ENCODE measurements at places on chromosomes 2 and 18.

GRCh38 chr18:12318334-12318697 lies 10.3 kb downstream of the TUBB6 start:
- no peak for DNase-seq

GRCh38 chr2:34985474-34985873 lies 1370.1 kb upstream of the CRIM1 start:
- DNase-seq, result no peak

DNA sequence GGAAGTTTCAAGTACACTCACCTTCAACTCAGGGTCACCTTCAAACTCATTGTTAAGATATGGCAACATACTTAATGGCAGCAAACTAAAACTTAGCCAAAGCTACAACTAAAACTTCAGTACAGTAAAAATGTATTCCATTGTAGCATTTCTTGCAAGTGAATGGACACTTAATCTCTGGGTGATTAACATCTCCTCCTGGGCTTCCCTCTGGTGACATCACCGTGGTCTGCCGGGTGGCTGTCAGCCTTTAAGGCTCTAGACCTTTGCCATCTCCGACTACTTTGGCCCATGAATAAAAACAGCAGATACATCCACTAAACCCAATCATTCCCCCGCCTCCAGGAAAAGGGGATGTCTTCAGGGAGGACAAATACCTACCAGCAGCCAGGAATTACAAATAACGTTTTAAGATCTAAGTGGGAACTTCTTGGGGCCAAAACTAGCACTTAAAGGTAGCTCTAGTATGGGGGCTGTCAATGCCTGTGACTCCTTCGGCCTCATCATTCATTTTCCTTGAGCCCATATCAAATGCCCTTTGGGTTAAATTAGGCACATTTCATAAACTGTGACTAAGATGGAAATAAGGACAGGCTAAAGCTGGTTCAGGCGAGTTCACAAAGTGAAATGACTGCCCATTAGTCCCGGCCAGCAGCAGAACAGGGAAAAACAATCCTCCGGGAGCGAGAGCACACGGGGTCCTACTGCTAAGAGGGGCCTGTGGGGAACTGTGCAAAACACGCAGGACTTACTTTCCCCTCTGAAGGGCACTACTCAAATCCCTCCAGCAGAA lies 1.1 kb downstream of the TFCP2L1 start:
- DNase-seq, result no peak

GRCh38 chr2:72036173-72036545 lies 111.5 kb downstream of the CYP26B1 start:
- no peak for DNase-seq

DNA sequence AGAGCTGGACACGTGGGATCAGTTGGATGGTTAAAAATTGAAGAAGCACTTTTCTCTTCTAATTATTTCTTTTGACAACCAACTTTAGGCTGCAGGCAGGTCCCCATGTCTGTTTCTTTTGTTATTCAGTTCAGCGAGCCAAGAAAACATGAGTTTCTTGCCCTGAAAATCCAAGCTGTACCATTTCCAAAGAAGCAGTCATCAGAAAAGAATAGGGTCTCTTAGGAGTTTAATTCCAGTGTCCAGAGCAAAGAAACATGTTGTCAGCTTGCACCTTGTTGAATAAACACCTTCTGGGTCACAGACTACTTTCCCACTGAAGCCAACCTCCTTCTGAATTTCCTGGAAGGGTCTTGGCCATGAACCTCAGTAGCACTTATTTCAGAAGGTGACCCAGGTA lies 170.5 kb upstream of the COPS8 start:
- DNase-seq, result no peak

DNA sequence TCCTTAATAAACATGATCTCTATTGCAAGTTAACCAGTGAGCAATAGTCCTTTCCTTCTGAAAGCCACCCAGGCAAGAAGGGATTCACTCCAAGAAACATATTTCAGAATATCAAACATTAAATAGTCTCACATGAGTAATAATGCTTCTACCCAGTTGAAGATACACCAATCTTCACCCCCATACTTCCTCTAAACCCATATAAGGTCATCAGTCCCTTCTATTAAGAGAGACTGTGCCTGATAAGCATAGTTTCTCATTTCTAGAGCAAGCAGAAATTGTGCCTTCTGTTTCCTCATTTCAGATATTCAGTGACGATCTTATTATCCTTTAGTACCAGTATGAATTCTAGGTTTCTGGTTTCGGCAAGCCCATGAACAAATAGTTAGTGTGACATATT lies 64.6 kb downstream of the DSEL start:
- no peak for DNase-seq

GRCh38 chr2:116117845-116118244 lies 1675.4 kb downstream of the DPP10 start:
- no peak for DNase-seq

DNA sequence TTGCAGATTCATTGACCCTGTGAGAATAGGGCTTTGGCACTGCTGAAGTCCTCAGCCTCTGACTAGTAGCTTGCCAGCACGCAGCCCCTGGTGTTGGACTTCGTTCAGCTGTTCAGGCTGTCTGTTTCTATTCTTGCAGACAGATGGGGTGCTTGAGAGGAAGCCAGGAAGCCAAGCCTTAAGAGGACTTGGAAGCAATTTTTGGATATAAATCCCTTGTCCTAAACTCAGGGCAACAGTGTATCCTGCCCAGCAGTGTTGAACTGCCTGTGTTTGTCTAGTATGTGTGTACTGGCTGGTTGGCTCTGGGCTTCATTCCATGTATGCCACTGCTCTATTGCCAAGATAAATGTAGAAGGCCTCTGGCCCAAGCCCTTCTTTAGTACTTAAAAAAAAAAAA lies 108.6 kb downstream of the COMMD1 start:
- DNase-seq, result no peak

DNA sequence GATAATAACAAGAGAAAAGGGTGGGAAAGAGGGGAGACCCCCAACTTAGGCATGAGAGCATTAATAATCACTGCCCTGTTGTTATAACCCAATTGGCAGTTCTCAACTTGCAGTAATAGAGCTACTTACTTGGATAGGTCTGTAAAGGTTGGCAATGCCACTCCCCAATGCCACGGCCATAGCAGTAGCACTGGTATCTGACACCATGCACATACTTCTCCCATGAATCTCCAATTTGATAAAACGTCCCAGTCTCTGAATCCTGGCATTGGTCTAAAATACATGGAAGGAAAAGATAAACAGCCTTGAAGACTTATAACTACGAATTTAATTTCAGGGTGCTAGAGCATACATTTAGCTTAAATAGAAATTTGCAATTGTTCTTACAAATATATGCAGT lies 16.8 kb downstream of the FN1 start:
- DNase-seq, result no peak

DNA sequence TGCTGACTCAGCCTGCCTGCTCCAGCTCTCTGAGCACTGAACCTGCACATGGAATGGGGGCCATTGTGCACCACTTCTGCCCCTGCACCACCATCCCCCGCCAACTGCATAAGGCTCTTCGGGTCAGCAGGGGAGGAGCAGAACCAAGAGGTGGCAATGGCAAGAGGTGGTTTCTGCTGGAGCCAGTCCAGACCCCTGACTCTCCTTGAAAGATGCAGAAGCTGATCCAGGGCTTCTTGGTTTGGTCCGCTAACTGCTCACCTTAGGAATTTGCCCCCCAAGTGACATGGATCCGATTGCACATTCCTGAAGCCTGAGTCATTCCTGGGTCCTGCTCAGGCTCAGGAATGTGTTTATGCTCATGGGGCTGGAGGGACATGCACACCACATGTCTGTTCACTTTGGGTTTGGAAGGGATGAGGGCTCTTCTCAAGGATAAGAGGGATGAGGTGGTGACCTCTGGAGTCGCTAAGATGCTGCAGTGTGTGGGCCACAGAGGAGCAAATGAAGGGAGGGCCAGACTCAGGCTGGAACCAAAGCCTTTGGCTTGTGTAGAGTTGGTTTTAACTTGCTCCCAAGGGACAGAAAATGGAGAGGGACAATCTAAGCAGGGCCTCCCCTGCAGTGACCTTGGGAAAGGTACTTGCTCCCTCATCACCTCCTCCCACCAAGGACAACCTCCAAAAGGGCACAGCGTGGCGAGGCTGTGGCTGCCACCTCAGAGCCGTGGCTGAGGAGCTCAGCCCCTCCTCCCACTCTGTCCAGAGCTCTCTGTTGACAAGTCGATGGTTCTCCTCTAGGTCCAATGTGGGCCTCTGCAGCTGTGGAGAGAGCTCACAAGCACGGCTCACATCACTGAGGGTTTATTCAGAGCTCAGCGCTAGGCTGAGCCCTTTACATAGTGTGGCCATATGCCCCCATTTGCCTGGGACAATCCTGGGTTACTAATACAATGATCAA lies 66.2 kb downstream of the HS1BP3 start:
- no peak for DNase-seq

DNA sequence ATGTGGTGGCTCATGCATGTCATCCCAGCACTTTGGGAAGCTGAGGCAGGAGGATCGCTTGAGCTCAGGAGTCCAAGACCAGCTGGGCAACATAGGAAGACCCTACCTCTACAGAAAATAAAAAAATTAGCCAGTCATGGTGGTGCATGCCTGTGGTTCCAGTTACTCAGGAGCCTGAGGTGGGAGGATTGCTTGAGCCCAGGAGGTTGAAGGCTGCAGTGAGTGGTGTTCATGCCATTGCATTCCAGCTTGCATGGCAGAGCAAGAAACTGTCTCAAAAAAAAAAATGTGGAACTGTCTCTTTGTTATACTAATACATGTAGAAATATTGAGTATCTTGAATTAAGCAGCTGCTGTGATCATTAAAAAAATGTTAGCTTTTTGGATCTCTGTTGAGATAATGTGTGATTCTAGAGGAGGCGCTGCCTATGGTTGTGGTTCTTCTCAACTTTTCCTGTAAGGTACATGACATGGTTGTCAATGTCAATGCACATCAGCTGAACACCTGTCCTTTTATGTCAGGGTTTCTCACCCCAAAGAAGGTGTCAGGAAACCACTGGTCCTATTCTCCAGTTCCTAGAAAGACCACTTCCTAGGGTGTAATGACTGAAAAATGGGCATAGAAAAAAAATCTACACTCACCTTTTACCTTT lies 34.7 kb upstream of the IL1RL1 start:
- no peak for DNase-seq

DNA sequence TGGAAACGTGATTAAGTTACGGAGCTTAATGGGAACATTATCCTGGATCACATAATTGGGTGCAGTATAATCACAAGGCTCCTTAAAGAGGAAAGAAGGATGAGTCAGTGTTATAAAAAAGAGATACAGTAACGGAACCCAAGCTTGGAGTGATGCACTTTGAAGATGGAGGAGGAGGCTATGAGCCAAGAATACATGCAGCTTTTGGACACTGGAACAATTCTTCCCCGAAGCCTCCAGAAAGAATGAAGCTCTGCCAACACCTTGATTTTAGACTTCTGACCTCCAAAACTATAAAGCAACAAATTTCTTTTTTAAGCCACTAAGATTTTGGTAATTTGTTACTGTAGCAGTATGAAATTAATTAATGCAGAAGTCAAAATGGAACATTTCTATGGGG lies 85.1 kb downstream of the CDH7 start:
- no peak for DNase-seq

- no peak for DNase-seq
Measured at GRCh38 chr18:58808349-58808748, 56.3 kb upstream of the ZNF532 start.

- DNase-seq, result no peak
Measured at GRCh38 chr2:172131713-172132555, 29.2 kb upstream of the DLX2 start.

DNA sequence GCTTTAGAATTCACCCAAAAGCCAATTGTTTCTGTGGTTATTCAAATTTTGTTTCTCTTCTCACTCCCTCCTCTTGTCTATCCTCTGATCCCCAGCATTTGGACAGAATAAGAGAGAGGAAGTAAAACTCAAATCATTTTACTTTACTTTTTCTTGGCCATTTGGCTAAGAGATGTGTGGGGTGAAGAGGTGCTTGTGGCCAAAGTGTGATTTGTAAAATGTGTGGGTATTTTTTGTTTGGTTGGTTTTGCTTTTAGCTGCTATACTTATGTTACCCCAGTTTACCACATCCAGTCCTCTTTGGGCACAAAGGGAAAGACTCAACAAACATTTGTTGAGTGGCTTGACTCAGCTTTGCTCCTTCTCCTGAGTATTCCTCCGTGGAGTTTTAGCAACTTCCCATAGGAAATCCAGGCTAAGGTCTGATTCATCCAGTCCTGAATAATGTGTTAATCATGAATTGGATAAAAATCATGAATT lies 109.1 kb upstream of the CYP1B1 start:
- DNase-seq, result no peak

DNA sequence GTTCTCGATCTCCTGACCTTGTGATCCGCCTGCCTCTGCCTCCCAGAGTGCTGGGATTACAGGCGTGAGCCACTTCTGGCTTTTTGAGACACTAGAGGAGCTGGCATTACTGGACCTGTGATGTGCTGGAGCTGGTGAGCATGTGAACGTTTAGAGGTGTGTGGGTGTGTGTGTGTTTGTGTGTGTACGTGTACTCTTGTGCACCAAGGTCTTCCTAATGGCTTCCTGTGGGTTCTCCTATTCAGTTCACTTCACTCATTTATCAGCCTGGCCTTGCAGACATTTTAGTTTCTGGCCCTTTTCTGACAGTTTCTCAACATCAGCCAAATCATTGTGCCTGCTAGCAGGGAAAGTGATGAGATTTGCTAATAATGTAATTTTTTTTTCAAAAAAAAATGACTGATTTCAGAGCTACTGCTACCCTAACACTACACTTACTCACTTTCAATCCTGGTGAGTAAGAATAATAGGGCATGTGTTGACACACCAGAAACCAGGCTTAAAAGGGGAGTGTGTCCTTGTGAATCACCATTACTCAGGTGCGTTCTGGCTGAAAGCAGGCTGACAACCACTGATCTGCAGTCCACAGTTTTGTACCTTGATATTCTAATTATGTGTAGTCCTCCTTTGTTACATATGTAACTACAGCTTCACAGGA lies 41.0 kb upstream of the ACTR3 start:
- no peak for DNase-seq

DNA sequence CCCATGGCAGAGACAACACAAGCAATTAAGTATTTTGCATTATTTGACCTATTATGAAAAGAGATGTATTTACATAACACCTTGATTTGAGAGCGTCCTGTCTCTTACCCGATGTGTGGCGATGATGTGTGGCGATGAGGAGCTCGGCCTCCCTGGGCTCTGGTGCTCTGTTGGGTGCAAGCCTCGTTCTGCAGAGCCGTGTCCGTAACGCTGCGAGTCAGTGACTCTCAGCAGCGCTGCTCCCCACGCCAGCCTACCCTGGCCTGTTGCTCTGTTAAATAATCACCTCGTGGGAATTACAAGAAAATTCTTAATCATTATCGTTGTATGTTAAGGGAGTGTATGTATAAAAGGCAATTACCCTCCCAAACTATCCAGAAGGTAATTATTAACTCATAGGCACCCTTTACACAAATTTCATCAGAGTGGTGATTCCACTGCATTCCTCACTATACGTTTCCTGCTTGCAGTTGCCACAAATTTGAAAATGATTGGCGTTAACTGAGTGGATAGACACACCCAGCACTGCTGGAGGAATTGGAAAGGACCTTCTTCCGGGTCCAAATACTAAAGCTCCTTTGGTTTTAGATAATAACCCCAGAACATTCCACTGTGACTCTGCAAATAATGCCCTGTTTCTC lies 52.0 kb upstream of the NFATC1 start:
- DNase-seq, result no peak

- DNase-seq, result no peak
Measured at GRCh38 chr2:150528861-150529801, 41.7 kb upstream of the RND3 start.
